ENCODE measurements at places on chromosomes 16 and 17.

DNA sequence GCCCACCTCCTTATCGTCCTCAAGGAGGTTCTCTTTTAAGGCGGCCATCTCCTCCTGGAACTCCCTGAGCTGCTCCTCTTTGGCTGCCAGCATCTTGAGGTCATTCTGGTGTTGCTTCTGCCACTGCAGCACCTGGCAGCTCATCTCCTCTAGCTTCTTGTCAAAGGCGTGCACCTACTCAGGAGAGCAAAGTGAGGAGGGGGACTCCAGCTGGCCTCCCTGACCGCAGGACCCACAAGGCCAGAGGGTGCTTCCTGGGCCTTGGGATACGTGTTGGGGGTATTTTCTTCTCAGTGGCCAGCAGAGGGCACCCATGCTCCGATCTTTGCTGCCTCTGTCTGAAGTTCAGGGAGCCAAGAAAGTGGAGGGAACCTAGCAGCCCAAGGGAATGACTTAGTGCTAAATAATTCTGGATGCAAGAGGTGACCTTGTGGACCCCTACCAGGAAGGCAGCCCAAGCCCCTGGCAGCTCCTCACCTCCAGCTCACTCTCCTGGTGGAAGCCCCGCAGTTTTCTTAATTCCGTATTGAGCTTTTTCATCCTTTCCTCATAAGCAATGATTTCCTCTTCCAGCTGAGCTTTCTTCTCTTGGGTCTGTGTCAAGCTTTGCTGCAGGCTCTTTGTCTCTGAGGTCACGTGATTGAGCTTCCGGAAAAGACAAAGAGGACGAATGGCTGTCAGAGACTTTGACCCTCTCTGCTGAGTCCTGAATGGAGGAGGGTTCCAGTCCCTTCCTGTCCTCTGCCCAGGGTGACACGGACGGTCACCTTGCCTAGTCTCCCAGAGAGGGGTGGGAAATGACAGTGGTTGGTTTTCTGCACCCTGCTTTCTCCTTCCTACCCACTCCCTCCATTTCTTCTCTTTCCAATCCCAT is 31.4 kb downstream of the DHX38 start:
- peak; percentile 87 for DNase-seq

GRCh38 chr17:2931876-2932275 is 131.5 kb downstream of the OR1D5 start:
- DNase-seq, result no peak

DNA sequence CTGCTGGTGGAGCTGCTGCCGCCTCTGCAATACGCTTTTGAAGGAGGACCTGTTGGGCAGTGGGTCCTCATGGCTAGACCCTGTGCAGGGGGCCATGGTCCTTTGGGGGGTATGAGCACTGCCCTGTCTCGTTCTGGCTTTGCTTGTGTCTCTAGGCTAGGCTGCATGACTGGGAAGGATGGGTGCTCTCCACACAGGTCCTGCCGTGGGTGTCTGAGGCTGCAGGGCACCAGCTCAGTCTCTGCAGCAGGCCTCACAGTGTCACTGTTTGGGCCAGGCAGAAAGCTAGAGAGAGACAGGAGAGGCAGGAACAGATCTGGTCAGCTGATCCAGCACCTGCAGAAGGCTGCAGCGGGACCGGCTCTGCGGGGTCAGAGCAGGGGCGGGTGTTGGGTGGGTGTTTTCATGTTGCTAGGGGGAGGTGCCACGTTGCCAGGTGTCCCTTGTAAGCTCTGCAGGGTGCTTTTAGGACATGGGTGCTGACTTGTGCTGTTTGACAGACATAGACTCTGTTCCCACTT is 111.4 kb downstream of the SNX29 start:
- DNase-seq, result no peak

DNA sequence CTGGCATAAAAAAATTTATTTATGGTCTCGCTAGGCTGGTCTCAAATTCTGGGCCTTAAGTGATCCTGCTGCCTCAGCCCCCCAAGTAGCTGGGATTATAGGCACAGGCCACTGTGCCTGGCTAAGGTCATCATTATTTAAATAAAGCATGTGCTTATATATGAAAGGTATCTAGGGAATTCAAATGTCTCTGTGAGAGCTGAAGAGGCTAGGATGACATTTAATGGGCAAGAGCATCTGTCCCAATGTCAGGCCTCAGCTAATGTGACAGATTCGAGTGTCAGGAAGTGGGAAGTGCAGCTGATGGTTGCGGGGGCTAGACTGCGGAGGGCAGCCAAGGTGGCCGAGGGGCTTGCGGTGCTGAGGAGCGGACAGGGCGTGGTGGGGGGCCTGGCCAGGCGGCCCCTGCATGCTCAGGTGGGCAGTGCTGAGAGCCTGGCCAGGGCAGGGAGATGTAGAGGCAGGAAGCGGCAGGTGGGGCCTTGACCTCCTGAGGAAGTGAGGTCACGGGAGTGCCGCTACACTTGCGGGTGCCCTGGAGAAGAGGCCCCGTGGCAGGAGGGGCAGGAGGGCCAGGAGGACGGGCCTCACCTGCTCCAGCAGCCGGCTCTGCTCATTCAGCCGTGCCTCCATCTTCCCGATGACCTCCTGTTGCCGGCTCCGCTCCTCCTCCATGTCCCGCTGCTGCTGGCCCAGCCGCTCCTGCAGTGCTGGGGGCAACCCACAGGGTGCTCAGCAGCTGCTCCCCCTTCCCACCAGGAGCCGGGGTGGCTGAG is 12.6 kb upstream of the MRPL38 start:
- no peak for DNase-seq

GRCh38 chr16:54993106-54993895 is 62.6 kb downstream of the IRX5 start:
- no peak for DNase-seq

- DNase-seq, result no peak
Observed at GRCh38 chr16:87006789-87007745, 310.1 kb downstream of the C16orf95 start.

DNA sequence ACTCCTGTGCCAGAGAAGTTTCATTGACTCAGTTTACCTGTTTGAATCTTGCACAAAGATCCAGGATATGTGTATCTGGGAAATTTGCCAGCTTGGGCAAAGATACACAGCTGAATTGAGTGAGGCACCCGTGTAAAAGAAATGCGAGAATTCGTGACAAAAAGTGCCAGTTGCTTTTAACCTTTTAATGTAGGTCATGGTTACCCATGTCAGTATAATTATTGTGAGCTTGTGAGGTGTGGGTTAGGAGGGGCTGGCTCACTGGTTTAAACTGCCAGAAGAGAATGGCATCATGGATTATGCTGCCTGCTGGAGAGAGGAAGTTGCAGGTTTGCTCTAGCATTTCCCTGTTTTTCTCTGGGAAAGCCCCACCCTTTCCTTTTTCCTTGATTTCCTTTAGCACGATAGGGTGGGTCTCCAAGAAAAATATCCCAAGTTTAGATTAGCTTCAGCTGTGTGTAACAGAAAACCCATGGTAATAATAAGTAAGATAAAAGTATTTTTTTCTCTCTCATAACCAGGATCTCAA is 24.8 kb upstream of the NDRG4 start:
- no peak for DNase-seq

DNA sequence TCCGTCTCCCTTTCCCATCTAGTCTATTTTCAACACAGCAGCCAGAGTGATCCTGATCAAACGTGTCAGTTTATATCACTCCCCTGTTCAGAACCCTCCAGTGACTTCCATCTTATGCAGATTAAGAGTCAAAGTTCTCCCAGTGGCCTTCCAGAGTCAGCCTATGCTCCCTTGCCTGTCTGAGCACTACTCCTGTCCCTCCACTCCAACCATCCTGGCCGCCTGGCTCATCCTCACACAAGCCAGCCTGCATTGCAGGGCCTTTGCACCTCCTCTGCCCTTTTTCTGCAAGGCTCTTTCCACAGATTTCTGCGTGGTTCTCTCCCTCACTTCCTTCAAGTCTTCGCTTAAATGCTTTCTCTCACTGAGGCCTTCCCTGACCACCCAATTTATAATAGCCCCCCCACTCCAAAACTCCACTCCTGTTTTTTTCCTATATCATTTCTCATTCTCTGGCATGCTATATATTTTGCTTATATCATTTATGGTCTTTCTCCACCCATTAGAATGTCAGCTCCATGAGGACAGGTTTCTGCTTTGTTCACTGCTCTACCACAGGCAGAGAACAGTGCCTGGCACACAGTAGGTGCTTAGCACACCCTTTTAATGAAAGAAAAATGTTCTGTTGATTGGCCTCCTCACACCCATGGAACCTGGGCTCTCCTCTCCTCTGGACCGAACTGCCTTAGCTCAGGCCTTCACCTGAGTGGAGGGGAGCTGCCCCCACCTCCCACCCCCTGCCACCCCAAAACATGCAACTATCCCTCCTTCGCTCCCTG is 9.3 kb downstream of the SAMD14 start:
- no peak for DNase-seq

GRCh38 chr16:55048745-55049144 is 118.1 kb downstream of the IRX5 start:
- DNase-seq, result no peak

GRCh38 chr17:16676676-16677268 is 13.3 kb upstream of the CCDC144A start:
- DNase-seq, result no peak

GRCh38 chr17:50020841-50021599 is 26.0 kb upstream of the DLX3 start:
- peak; percentile 29 for DNase-seq

GRCh38 chr17:50264263-50265113 is 9.8 kb upstream of the TMEM92 start:
- DNase-seq, result no peak

DNA sequence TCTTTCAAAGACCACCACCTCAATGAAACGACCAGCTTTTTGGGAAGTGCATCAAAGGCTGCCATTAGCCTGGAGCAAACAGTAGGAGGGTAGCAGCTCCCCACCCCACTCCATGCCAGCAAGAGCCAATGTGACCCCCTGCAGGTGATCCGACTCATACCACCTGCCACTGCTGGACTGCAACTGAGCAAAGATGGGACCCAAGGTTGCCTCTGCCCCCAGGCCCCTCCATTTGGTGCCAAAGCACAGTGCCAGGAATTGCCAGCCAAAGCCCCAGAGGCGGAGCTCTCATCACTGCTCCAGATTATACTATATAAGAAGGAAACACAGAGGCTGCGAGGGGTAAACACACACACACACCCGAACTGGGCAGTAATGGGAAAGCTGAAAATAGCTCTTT is 8.3 kb downstream of the PITPNM3 start:
- no peak for DNase-seq

- no peak for DNase-seq
Observed at GRCh38 chr17:45436625-45437464, 4.2 kb upstream of the ARHGAP27 start.

DNA sequence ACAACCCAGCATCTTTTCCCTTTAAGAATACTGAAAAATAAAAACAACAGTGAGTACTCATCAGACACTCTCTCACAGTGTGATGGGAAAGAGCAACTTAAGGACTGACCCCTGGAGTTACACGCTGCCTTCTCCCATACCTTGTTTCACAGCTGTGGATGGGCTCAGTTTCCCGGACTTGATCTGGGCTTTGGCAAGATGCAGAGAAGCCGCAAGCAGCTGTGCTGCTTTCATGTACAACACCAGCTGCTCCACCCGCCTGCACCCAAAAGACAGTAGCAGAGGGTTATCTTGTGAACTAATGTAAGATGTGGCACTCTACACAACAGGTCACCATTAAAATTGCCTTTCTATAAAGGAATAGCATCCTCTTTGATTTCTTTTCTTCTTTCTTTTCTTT is 32.7 kb upstream of the ALDH3A1 start:
- DNase-seq, result no peak

- DNase-seq, result no peak
Observed at GRCh38 chr17:47853616-47854015, 2.7 kb upstream of the SP6 start.

- peak; percentile 75 for DNase-seq
Observed at GRCh38 chr17:4004517-4005295, 40.5 kb upstream of the ATP2A3 start.

DNA sequence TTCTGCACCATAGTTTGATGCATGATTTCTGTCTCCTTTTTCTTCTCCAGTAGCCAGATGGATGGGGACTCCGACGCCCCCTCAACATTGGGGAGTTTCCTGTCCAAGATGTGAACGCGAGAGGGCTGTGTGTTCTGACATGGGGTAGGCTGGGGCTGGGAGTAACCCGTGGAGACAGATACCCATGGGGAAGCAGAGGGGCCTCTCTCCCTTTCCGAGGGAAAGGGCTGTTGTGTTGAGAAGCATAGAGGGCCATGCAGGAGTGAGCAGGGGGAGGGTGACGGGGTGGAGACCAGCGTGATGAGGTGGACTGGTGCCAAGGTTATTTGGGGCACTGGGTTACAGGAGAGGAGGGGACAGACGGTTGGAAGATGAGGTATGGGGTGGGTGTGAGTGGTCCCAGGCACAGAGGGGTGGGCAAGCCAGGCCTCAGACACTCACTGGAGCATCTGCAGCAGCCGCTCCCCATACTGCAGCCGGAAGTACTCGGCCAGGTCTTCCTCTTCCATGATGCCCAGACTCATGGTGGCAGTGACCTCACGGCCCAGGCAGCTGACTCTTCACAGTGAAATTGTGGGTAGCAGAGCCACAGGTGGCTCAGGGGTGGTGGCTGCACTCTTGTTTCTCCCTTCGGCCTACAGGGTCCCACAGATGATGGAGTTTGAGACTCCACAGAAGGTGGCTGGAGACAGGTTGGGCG is 400 bp downstream of the CCDC42 start:
- no peak for DNase-seq

GRCh38 chr17:62611728-62612127 is 15.7 kb upstream of the MRC2 start:
- DNase-seq, result no peak

DNA sequence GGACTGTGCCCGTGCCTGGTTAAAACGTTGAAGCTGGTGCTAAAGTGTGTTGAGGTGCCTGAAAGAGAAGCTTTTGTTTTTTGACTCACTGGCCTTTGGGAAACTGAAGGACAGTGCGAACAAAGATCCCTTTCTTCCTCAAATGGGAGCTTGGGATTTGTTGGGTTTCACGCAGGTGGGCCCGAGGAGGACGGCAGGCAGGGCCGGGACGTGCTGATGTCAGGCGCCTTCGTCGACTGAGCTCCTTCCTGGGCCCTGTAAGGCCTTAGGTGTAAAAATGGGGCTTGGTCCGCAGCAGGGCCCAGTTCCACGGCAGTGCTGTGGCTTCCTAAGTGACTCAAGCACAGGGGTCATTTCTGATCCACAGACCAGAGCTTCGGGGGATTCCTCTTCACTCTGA is 106.9 kb downstream of the BANP start:
- no peak for DNase-seq

- no peak for DNase-seq
Observed at GRCh38 chr17:49312722-49313121, 49.3 kb downstream of the ZNF652 start.

All from hematopoietic multipotent progenitor cell treated with erythropoietin and hydrocortisone succinate and interleukin-3 and kit ligand, for 6 days (in vitro differentiated cells).